Regular cardiac myocyte (primary cell): ENCODE measurements at places on chromosomes 3 and 15. TPM values are rescaled to one million over a fixed set of nuclear protein-coding genes. Genes with fewer than 3 reads are reported as not detected.

The PSTPIP1 gene
- 0.56 and 1.3 TPM in 2 replicates for total RNA-seq

The TP63 gene
- total RNA-seq = under 0.01 and 0.28 TPM in 2 replicates

The HRG gene
- not detected in 2 replicates for total RNA-seq

The ATP13A5 gene
- total RNA-seq = not detected in 2 replicates

The CAPN3 gene
- 0.77 and 2.0 TPM in 2 replicates for total RNA-seq

The PATL2 gene
- total RNA-seq = under 0.01 and 0.56 TPM in 2 replicates

The NEK10 gene
- total RNA-seq = 15.9 and 27.6 TPM in 2 replicates

The NPHP3 gene
- 25.4 and 26.6 TPM in 2 replicates for total RNA-seq

The GP9 gene
- total RNA-seq = not detected in 2 replicates

The GOLGA8J gene
- total RNA-seq = 0.28 TPM in 1 of 2 replicates, not detected in the other

The ANKDD1A gene
- total RNA-seq = 0.38 and 2.3 TPM in 2 replicates

The UROC1 gene
- not detected in 2 replicates for total RNA-seq

The LTK gene
- total RNA-seq = under 0.01 and 0.19 TPM in 2 replicates

The TIMP4 gene
- total RNA-seq = 0.77 and 2.3 TPM in 2 replicates

The WNT5A gene
- total RNA-seq = 36.4 and 78.6 TPM in 2 replicates

The GPR149 gene
- total RNA-seq = not detected in 2 replicates

The NR1I2 gene
- total RNA-seq = 0.28 TPM in 1 of 2 replicates, not detected in the other
